ENCODE measurements at places on chromosomes 5 and 9.
A peak's percentile ranks its signal among the peaks of the same experiment; 100 is the strongest.

GRCh38 chr5:1231354-1231905, 6.2 kb downstream of the SLC6A18 start:
- DNase-seq: no peak

DNA sequence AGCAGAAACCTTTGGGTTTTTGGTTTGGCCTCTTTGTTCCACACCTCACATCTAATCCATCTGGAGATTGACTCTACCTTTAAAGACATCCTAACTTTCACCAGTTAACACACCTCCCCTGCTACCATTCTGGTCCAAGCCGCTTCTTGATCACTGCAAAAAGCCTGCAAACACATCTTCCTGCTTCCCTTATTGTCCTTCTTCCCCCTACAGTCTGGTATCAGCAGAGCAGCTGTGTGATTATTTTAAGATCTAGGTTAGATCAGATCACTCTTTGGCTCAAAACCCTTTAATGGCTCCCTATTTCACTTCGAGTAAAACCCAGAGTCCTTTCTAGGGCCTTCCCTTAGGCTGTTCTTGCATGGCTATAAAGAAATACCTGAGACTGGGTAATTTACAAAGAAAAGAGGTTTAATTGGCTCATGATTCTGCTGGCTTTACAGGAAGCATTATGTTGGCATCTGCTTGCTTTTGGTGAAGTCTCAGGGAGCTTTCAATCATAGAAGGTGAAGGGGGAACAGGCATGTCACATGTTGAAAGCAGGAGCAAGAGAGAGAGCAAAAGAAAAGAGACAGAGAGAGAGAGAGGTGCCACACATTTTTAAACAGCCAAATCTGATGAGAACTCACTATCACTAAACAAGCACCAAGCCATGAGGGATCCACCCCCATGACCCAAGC, 1.5 kb upstream of the TEX10 start:
- no peak for DNase-seq

DNA sequence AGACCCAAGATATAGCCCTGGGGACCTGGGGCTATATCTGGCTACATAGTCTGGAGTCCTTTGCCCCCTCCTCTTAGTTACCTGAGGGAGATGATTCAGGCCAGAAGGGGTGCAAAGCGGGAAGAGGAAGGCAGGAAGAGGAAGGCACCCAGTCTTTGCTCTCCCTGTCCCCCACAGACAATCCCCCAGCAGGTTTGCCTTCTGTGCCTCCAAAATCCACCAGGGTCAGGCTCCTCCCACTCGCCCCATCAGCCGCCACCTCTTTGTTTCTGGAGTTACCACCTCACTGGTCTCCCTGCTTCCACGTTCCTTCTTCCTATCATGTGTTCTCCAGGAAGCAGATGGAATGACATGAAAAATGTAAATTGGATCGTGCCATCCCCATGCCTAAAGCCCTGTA, 31.2 kb upstream of the FABP6 start:
- no peak for DNase-seq

DNA sequence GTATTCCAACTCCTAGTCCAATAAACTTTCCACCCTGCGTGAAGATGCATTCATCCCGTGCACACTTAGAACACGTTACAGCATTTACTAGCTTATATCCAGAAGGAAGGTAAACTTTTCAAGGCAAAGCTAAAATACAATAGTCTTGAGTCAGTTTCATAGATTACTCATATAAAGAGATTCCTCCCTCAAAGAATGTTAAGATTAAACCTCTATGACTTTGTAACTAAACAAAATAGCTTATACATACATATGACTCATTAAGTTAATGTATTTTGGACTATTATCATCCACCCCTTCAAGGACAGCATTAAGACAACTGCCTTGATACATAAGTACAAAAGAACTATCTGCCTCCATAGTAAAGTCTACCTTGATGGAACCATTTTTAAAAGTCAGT, 36.1 kb downstream of the TLE1 start:
- no peak for DNase-seq

- DNase-seq: no peak
Measured at GRCh38 chr5:14228219-14228618, 85.1 kb downstream of the TRIO start.

DNA sequence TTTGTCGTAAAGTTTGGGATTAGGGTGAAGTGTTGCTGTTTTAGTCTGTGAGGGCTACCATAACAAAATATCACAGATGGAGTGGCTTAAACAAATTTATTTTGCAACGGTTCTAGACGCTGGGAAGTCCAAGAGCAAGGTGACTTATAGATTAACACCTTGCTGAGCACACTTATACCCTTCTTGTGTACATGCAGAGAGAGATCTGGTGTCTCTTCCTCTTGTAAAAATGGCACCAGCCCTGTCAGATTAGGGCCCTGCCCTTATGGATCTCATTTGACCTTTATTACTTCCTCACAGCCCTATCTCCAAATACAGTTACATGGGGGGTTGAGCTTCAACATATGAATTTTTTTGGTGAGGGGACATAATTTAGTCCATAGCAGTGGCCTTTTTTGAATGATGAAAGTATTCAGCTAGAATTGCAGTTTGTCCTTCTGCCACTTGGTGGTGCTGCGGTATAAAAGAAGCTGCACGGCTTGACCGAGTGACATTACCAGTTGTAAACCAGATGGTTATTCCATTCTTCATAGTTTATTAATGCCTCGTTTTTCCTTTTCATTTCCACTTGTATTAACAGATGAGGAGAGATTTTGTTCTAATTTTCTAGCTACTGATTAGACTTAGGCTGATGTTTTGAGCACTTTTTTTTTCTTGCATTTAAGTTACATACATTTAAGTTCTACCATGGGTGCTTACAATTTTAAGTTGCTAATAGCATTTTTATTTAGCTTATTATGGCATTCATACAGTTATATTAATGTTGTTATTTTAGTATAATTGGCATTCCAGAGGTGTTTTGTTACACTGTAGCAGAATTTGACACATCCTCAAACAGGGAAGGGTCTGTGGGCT, 19.4 kb downstream of the DCP2 start:
- DNase-seq: peak; percentile 76

DNA sequence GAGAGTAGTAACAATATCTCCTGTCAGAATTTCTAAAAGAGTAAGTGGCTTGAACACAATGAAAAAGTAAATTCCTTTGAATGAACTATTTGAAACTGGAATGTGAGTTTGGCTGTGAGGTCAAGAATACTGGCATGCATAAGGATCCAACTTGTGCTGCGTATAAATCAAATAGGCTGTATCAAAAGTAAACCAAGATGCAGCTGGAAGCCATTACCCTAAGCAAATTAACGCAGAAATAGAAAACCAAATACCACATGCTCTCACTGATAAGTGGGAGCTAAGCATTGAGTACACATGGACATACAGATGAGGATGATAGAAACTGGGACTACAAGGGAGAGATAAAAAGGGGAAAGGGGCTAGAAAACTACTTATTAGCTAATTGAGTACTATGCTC, 24.0 kb upstream of the SRFBP1 start:
- no peak for DNase-seq

Data from NCI-H446 (cell line).